ENCODE measurements at places on chromosomes 11 and 22. TPM values are rescaled to one million over a fixed set of nuclear protein-coding genes. Genes with fewer than 3 reads are reported as not detected.

GRCh38 chr22:31085493-31085824, 4.3 kb downstream of the SMTN start:
- no peak for DNase-seq

GRCh38 chr11:112874980-112875379, 86.2 kb upstream of the NCAM1 start:
- DNase-seq = no peak

GRCh38 chr22:23899042-23899745, 5.0 kb downstream of the MIF start:
- DNase-seq = no peak

- no peak for DNase-seq
Observed at GRCh38 chr11:15696069-15696468, 581.3 kb downstream of the INSC start.

GRCh38 chr11:78691215-78691614, 116.6 kb upstream of the NARS2 start:
- DNase-seq = no peak

GRCh38 chr22:33535937-33536875, 384.1 kb downstream of the LARGE1 start:
- DNase-seq = no peak

MAML2 gene
- 66.7 TPM for total RNA-seq

ISX gene
- not detected for total RNA-seq

CEP126 gene
- 1.7 TPM for total RNA-seq

NLRP14 gene
- not detected for total RNA-seq
